ENCODE measurements at places on chromosomes 1 and 21.
A peak's percentile ranks its signal among the peaks of the same experiment; 100 is the strongest.

DNA sequence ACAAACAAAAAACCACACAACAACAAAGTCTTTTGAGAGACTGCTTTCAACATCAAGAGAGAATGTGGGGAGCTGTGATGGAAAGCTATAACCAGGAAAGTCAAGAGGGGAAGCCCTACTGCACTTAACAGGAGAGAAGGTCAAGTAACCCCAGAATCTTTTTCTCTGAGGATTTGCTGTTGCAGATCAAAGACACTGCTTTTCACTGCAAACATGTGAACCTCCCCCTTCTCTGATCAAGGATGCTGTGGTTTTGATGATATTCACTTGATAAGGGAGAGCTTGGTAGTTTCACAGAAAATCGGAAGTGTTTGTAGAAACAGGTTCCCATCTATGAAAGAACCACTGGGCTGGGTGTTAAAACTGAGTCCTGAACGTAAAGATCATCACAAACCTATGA lies 4.8 kb downstream of the ETV3 start:
- no peak for DNase-seq

GRCh38 chr1:26826261-26827105 lies at the start of gene ZDHHC18:
Gene ZDHHC18 (plus strand): TSS chr1:26826688. CDS start chr1:26826805, 117 bp downstream.
- DNase-seq, result peak; percentile 35

- no peak for DNase-seq
Observed at GRCh38 chr1:96475903-96476302, 245.7 kb upstream of the PTBP2 start.

DNA sequence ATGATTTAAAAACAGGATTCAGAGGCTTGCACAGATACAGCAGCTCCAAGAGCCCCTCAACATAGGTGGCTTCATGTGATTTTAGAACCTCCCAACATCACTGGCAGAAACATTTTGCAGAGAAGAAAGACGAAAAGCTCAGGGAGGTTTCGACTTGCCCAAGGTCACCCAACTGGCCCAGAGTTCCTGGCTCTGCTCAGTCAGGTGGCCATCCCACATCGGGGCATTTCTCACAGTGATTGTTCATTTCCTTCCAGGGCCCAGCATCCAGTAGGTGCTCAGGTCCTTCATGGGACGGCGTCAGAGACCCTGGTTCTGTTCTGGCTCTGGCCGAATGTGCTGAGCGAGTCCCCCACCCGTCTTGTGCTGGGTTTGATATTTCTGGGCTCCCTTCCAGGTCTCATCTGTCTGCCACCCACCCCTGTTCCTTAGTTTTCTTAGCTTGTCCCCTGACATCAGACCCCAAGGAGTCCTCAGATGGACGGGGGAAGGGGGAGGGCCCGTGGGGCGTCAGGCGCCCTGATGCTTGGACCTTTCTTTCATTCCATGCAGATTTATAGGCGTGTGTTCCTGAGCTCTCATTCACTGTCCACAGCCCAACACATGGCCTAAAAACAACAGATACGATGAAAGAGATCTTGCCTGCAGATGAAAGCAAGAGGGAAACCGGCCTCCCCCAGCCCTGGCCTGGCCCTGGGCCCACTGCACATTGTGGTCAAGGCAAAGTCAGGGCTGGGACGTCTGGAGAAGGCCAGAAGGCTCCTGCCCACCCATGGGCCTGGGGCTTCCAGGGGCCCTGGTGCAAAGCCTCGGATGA lies 123.1 kb upstream of the ZBTB40 start:
- peak; percentile 7 for DNase-seq

- DNase-seq, result peak; percentile 19
Observed at GRCh38 chr1:226001963-226002666, 3.0 kb upstream of the SDE2 start.

DNA sequence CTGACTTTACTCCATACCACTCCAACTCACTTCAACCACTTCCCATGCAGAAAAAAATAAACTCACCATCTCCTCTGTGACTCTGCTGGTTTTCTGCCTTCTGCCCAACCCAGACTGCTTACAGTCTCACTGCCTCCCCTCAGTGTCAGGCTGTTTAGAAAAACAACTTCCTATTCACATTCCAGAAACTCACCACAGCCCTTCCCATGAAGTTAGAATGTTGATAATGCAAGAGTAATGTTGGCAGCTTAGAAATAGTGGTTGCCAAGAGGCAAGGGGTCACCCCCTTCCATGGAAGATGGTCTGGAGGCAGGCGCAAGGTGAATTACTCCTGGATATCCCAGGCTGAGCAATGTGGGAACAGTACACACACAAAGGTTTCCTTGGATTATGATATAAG lies at the start of gene SELP:
TSS of gene SELP (minus strand) at position 119 of the 400 bp plus-strand sequence. CDS start at position 69, 50 bp downstream.
- no peak for DNase-seq

GRCh38 chr1:160244209-160244608 lies 18.1 kb downstream of the DCAF8 start:
- no peak for DNase-seq

DNA sequence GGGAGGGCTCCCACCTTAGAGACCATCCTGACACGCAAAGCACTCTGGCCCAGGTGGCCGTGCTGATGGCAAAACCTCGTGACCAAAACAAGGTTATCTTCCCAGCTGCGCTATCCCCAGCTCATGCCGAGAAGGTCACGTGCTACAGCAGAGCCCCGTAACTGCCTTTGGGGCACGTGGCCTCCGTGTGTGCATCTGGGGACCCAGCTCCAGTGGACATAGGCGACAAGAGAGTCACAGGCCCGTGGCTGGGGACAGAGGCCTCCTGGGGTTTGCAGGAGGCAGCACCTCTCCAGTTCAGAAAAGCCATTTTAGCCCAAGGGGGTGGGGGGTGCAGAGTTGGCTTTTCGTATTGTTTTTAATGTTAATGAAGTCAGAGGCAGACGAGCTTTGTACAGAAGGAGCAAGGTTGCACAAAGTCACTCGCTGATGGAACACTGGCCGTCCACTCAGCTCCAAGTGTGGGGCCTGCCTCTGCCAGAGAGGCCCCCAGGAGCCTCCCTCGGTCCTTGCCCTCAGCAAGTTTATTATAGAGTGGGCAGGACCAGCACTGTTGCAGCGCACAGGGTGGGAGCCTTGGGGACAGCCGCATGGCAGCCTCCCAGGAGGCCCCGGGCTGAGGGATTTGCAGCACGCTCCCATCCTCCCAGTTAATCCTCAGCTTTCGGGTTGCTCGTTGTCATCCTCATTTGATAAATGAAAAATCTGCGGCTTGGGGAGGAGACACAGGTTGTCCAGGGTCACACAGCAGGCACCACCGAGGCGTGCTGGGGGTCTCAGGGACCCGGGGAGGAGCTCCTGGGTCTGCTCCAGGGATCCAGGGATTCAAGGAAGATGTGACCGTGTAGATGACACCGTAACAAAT lies 8.0 kb upstream of the PDE9A start:
- DNase-seq, result no peak
